ENCODE measurements at places on chromosomes 11 and 22.

GRCh38 chr11:62726156-62726914 lies 922 bp downstream of the HNRNPUL2 start:
- no peak for DNase-seq

DNA sequence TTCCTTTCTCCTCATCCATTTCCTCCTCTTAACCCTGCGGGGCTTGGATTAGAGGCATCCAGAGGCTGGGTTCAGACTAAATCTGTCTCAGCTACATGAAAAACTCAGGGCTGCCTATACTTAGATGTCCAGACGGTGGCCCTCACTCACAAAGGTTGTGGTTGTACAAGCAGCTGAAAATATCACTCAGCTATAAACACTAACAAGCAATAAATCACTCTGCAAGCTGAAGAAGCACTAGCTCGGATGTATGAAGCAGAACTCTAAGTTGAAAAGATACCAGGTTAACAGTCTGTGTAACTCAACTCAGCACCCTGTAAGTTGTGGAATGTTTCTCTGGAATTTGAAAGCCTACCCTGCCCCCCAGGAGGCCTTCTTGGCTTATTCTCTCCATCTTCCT lies 82.9 kb downstream of the EXT2 start:
- DNase-seq, result no peak

DNA sequence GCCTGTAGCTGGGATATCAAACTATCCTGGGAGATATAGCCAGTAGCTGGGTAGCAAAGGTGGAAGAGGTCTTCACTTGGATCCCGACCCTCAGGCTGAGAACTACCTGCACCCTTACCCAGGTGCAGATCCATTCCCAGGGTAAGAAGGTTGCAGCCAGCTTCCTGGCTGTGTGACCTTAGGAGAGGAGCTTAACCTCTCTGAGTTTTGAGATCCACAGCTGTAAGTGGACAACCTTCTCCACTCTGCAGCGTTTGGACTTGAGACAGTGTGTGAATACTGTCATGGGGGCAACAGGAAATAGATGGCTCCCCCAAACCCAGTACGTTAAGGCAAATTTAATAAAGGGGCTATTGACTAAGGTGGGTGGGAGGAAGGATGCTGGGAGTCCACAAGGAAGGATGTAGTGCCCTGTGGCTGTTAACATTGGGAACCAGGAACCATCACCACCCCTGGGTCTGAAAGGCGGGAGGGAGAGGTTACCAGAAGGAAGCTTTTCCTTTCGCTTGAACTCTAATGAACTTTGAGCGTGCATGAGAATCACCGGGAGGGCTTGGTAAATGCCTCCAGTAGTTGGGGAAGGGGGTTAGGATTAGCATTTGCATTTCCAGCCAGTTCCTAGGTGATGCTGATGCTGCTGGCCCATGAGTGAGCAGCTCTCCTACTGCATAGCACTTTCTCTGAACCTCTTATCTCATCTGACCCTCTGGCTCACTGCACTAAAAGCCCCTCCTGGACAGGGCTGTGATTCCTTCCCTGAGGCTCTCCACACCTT lies 24.4 kb downstream of the SGSM1 start:
- no peak for DNase-seq

GRCh38 chr11:8331767-8332166 lies 68.1 kb upstream of the LMO1 start:
- DNase-seq, result peak; percentile 11

DNA sequence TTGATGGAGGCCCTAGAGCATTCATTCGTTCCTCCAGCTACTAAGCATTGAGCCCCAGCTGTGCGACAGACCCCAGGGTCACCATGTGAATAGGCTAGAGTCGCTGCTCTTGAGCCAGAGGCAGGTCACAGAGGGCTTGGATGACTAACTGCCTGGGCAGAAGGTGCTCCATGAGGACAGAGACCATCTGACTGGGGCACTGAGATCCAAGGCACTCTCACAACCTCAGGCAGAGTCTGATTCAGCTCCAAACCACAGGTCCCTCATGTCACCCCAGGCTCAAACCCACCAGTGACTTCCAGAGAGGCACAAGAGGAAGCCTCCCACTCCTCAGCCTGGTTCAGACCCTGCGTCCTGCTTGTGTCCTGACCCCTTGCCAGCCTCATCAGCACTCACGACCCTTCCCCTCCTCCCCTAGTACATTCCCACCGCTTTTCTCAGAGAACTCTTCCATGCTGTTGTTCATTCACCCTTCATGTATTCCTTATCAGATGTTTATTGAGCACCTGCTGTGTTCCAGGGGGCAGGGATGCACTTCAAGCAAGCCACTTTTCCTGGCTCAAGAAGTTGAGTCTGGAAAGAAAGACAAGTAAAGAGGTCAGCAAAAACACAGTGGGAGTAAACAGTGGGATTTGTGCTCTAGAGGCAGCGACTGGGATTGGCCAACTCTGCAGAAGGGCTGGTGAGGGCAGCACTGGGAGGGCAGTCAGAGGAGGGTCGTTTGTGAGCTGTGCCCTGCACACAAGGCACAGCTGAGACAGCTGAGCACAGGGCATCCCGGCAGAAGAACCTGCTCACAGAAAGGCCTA lies 9.3 kb downstream of the OAF start:
- no peak for DNase-seq

GRCh38 chr11:2262301-2263070 lies 7.9 kb downstream of the ASCL2 start:
- DNase-seq, result no peak

DNA sequence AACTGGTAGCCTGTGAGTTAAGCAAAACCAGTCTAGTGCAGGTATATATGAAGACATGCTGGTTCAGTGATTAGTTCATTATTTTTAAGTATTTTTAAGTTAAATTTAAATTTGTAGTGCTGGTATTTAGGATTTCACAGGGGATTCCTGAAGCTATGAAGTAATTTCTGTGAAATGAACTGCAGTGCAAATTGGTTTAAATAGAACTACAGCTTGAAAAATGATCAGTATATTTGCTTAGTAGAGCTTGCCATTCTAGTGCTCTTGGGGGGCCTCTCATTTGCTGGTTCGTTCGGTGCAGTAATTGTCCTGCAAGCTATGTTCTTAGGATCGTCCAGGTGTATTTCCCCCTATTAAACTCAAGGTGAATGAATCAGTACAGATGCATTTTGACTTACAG lies 13.1 kb downstream of the REXO2 start:
- DNase-seq, result no peak

GRCh38 chr11:2277933-2278523 lies 7.6 kb upstream of the ASCL2 start:
- DNase-seq, result no peak

GRCh38 chr11:13225038-13226001 lies 52.3 kb upstream of the BMAL1 start:
- no peak for DNase-seq

DNA sequence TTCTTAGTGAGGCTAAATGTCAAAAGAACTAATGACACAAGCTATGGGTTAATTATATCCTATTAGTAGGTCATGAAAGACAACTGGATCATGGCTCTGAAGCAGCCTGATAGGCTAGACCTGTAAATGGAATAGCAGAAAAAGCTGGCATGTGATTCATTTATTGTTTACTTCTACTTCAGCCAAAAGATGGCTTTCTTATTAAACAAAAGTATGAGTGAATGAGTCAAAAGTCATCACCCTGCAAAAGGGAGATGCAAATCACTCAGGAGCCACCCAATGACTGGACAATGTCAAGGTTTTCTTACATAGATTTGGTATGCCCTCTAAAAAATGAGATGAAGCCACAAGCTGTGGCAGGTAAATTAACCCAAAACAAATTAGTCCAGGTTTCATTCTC lies 138.0 kb downstream of the TRPC6 start:
- no peak for DNase-seq

- DNase-seq, result peak; percentile 86
Measured at GRCh38 chr22:44701824-44702478, at the start of gene PRR5. Gene PRR5 (plus strand): TSS chr22:44702204. CDS start chr22:44702475, 271 bp downstream.

DNA sequence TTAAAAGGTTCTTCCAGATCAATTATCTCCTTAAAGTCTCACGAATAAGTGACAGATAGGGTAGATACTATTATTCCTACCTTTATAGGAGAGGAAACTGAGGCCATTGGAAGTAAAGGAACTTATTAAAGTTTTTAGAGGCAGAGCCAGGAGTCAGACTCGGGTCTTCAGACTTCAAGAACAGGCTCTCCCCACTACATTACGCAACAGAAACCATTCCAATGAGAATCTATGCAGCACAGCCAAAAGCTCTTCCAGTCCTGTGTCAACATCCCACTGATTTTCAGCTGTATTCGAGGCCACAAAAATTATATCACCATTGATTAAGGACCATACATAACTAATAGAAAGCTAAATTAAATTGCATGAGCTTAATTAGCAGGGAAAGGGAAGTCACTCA lies 77.4 kb downstream of the RELT start:
- DNase-seq, result no peak

DNA sequence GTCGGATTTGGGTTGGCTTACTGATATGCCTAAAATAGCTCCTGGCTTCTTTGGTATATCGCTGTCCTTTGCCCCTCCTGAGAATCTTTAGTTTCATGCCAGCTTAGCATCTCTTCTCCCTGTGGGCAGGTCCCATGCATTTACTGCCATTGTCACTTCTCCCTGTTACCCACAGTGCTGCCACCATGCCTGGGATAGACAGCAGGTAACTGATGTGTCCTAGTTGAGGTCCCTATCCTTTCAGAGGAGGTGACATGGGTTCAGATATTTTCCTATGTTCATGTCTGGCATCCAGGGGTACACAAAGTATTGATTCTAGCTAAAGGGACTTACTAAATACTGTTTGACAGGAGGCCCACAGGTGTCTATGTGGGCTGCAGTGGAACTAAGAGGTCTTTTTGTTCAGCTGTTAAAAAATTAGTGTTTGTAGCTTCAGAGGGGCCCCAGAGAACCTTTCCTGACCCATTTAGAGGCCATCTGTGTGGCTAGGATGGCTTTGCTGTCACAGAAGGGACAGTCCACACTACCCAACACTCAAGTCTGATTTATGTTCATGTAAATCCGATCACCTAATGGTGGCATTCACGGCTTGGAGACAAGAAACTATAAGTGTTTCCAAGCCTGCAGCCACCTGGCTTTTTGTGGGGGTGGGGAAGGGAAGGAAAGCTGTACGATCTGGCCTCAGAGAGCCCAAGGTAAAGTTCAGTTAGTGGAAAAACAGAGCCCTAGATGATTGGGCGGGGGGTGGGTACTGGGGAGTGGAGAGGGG lies 8.5 kb downstream of the TIMP3 start:
- DNase-seq, result no peak

DNA sequence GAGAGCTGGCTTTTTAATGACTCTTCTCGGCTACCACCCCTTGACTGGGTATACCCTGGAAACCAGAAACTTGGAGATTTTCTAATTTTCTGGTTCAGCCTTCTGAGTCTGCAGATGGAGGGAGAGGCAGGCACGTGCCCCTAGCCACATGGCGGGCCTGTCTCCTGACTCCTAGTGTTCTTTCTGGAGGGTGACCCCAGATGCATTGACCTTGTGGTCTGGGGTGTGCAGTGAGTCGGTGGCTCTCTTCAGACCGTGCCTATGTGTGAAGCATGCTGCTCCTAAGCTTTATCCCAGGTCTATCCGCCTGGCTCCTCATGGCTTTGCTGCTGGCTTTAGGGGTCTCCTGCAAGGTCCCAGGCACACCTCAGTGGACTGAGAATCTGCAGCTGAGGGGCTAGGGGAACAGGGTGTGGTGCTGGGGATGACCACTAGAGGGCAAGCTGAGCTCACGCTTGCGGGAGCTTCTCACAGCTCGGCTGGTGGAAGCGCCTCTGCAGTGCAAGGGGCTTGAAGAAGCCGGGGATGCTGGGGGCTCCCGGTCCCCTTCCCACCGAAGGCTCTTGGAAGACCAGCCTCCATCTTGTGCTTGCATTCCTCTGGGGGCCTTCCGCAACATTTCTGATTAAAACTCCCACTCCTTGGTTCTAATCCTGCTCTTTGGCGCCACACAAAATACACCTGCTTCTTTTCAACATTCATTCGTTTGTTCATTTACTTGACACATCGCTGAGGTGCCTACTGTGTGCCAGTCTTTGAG lies 51.8 kb downstream of the OTOG start:
- peak; percentile 51 for DNase-seq

- DNase-seq, result no peak
Measured at GRCh38 chr11:111582881-111583280, 19.4 kb upstream of the SIK2 start.

DNA sequence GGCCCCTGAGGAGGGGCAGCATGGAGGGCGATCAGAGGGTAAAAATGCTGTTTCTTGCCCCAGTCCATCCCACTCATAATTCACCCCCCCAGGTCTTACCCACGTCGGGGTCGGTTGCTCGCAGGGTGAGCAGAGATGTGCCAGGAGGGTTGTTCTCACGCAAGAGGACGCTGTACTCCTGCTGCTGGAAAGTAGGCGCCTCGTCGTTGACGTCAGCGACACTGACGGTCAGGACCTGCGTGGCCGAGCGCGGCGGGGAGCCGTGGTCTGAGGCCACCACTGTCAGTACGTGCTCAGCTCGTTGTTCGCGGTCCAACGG lies 10.3 kb upstream of the TPP1 start:
- DNase-seq, result no peak

DNA sequence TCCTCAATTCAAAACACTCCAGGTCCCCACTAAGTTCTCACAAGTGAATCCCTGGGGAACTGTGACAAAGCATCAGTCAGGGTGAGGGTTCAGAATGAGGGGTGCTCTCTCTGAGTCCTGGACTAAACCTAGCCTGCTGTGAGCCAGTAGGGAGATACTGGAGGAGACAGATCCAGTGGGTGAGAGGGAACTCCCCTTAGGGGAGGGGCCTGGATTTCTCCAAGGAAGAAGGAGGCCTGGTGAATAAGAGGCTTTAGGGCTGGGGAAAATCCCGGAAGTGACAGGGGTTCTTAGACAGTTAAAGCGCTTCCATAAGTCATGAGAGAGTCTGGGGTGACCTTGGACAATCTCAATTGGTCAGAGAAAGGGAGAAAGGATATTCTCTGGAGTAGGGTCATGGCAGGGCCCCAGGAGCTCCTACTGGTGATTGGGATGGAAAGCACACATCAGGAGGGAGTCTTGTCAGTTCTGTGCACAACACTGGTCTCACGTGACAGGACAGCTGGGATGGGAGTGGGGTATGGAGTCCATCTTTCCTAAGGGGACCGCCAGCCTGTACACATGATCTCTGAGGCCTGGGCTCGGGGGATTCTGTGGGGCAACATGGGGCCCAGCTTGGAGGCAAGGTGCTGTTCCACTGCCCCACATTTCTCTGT lies 1.5 kb downstream of the TBC1D10A start:
- DNase-seq, result peak; percentile 90

- DNase-seq, result peak; percentile 42
Measured at GRCh38 chr22:34966980-34967565, 98.9 kb upstream of the ISX start.

GRCh38 chr11:17604915-17605233 lies 57.8 kb downstream of the OTOG start:
- no peak for DNase-seq

GRCh38 chr11:2247496-2247895 lies 22.9 kb downstream of the ASCL2 start:
- no peak for DNase-seq

DNA sequence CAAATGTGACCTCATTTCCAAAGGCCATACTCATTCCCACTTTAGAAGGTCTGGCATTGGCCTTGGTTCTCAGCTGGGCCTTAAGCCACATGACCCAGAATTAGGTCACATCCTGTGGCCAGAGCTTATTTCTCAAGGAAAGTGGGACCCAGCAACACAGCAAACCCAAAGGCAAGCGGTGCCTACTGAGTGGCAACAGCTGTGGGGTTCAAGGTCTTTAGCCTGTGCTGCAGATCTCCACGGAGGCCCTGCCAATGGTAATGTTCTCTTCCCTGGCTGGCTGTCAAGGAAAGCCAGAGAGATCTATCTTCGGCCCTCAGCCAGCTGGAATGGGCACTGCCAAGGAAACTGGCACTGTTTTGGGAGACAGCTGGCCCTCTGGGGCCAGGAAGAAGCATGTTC lies 41.5 kb upstream of the TP53I11 start:
- peak; percentile 7 for DNase-seq

- peak; percentile 52 for DNase-seq
Measured at GRCh38 chr22:34696557-34696956, 369.4 kb upstream of the ISX start.

GRCh38 chr22:27404441-27404840 lies 397.1 kb downstream of the MN1 start:
- DNase-seq, result no peak
